ENCODE measurements at places on chromosomes 2 and 18.

DNA sequence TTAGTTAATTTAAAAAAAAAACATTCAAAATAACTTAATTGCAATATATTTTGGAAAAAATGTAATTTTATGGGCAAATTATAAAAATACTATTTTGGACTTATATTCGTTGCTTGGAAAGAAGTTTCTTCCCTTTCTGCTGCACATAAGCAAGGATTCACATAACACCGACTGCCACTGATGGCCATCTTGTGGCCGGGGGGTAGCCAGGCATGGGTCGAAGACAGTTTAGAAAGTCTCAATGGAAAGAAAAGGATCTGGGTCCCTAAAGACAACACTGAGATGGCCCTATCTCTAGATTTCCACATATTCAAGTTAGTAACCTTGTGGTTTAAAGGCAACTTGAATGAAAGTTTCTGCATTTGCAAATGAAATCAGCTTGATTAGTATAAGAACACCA lies 318.6 kb downstream of the AKAIN1 start:
- no peak for DNase-seq

DNA sequence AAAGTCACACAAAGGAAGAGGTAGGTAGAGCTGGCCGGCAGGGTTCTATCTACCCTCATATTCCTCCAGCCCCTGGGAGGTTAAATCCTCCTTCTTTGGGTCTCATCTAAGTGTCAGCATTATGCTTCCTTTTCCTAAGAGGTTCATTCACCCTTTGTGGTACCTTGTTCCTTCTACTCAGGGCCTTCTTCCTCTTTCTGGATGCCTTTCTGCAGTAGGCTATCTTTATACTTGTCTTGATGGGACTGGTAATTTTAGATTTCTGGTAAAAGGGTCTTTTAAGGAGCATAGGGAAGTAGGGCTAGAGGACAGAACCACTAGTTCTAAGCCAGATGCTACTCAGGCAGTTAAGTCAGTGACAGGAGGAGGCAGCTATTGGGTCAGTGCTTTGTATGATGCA lies 13.7 kb upstream of the TNP1 start:
- no peak for DNase-seq

GRCh38 chr2:68325056-68325455 lies 5.3 kb upstream of the CNRIP1 start:
- DNase-seq = no peak

- no peak for DNase-seq
These were observed 27.2 kb downstream of the MARCO start for GRCh38 chr2:118968961-118969733.

DNA sequence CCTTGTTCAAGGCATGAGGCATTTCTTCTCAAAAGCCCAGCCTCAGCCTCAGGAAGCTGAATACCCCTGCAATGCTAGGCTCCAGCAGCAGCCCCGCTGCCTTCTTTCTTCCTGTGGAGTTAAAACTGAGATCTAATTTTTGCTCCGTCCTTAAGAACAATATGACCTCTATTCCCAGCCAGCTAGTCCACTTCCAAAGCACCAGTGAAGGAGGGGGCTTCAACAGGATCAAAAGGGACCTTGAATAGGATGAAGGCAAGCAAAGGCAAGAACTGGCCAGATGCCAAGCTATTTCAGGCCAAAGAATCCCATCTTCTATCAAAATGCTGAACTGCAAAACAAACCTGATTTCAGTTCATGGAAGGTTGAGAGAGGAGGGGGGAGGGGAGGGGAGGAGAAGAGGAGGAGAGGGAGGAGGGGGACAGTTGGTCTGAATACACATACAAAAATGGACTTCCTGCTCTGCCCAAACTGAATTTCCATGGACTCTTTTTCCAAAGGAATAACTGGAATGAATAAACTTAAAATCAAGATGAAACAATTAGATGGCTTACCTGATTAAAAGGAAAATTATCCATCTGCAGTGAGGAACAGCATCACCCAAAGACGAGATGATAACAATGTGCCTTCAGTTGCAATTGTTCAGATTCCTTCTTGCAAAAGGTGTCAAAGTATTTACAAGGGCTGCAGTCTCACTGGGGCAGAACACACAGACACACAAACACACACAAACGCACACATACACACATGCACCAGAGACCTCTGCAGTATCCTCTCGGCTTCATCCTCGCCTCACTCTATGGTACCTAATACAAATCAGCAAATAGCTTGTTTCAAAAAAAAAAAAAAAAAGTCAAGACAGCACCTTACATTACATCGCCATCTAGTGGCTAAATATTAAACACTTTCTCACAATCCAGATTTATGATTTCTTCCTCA lies at the start of gene SCN1A:
TSS of gene SCN1A (minus strand) at position 804 of the 939 bp plus-strand sequence. CDS start 54,399 bp downstream, outside the sequence.
- DNase-seq = no peak

GRCh38 chr2:172552547-172553291 lies 3.2 kb upstream of the PDK1 start:
- DNase-seq = no peak
